Pericardium fibroblast (primary cell): ENCODE measurements at places on chromosomes 6 and 20. TPM values are rescaled to one million over a fixed set of nuclear protein-coding genes. Genes with fewer than 3 reads are reported as not detected.

The PDYN gene
- total RNA-seq = not detected in 2 replicates

The BRD2 gene
- total RNA-seq = 83.6 and 109 TPM in 2 replicates

The LBP gene
- 1.1 TPM in 1 of 2 replicates, not detected in the other for total RNA-seq

The ELOVL4 gene
- 6.7 and 7.7 TPM in 2 replicates for total RNA-seq

The SLC35D3 gene
- not detected in 2 replicates for total RNA-seq

The HLA-DOA gene
- not detected in 2 replicates for total RNA-seq

The SMIM26 gene
- 87.6 and 161 TPM in 2 replicates for total RNA-seq

The NR2E1 gene
- not detected in 2 replicates for total RNA-seq

The UBE2V1 gene
- total RNA-seq = 78.8 and 80.1 TPM in 2 replicates

The TRIM31 gene
- total RNA-seq = not detected in 2 replicates
